Activated T-cell treated with anti-CD3 and anti-CD28 coated beads, Interleukin-2, amount 50 U/mL, for 1 hour (primary cell): ENCODE measurements at places on chromosomes 1 and 21.
A peak's percentile ranks its signal among the peaks of the same experiment; 100 is the strongest.

- peak; percentile 98 for DNase-seq
Measured at GRCh38 chr21:37072988-37073416, at the start of the genes PIGP and TTC3. TSS of gene PIGP (minus strand) at chr21:37073071. CDS start at chr21:37072515, 556 bp downstream. TSS of gene TTC3 (plus strand) at chr21:37073254. CDS start at chr21:37087258, 14,004 bp downstream.

- no peak for DNase-seq
Measured at GRCh38 chr1:7691576-7691975, 79.5 kb upstream of the VAMP3 start.

DNA sequence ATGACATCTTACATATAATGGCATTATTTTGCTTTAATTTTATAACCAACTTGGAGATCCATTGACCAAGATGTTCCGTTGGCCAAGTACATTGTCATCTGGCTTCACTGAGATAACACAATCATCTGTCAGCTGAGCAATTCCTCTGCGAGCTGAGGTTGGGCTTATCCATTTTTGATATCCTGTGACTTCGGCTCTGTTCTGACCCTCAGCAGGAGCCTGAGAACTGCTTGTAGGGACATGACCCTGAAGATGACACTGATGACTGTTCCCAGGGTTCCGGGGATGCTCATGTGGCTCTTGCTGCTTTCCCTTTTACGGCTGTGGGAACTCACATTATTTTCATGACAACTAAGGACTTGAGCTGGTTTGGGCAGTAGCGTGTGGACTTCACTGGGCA is 51.2 kb downstream of the TLR5 start:
- DNase-seq: no peak

GRCh38 chr1:172477216-172477615 is 33.3 kb upstream of the PIGC start:
- DNase-seq: no peak

DNA sequence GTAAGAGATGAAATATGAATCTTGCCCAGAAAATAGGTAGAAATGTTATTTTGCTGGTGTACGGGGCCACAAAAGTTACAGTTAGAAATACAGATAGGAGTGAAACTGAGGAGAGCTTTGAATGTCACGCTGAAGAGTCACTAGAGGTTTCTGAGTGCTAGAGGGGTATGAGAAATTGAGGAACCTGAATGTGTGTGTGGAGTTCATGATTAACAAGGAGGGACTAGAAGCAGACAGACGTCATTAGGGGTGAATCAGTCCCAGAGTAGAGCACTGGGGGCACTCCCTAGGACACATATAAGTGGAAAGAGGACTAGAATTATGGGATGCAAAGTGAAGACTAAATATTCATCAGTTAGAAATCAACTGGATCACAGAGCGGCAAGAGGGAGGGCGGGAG is 188.9 kb upstream of the MAP1LC3C start:
- DNase-seq: no peak

- DNase-seq: no peak
Measured at GRCh38 chr1:213623862-213624261, 363.9 kb upstream of the PROX1 start.

DNA sequence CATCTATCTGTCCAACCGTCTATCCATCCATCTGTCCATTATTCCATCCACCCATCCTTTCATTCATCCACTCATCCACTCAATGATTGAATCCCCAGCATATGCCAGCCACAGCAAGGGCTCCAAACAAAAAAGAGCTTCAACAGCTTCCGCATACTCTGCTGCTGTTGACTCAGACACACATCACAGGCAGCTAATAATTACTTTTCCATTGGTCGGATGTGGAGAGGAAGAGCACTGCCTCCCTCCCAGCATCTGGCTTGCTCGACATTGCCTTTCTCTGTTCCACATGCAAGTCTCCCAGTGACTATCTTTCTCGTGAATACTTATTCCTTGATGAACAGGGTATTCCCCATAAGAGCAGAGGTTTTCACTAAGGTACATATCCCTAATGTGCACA is 176.5 kb downstream of the HIVEP3 start:
- DNase-seq: no peak

DNA sequence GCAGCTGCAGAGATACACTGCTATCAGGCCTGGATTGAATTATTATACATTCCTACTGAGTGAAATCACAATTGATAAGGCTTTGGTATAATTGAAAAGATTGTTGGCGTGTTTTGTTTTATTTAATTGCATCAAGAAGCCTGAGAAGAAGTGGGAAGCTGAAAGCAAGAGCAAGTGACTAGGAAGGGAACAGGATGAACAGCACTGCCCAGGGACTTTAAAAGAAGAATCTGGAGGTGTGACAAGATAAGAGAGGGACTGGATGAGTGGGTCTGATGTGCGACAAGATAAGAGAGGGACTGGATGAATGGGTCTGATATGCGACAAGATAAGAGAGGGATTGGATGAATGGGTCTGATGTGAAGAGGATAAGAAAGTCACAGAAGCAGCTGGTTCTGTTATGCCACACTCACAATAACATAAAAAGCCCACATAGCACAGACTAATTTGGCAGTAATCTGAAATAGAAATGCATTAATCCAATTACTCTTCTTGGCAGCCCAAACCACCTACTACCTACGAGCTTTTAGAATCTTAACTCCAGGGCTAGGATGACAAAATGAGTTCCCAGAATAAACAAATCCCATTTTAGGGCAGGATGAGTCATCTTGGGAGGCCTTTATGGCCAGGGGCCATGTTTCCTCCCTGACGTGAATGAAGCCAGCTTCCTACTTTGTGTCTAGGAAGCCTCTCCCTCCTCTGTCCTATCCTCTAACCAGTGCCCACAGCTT is 129.7 kb downstream of the DUSP10 start:
- no peak for DNase-seq

- DNase-seq: no peak
Measured at GRCh38 chr1:40825435-40825788, 36.8 kb downstream of the CITED4 start.

- DNase-seq: no peak
Measured at GRCh38 chr1:186283374-186283773, 91.7 kb downstream of the TPR start.

DNA sequence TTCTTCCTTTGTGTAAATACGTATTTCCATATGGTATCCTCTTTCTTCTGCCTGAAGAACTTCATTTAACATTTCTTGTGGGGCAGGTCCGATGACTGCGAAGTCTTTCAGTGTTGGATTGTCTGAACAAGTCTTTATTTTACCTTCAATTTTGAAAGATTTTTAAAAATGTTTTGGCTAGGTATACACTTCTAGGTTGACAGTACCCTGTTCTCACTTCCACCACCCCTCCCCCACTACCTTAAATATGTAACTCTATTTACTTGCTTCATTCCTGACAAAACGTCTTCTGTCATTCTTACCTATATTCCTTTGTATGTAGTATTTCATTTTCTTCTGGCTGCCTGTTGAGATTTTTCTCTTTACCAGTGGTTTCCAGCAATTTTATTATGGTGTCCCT is 85.7 kb upstream of the ARTN start:
- no peak for DNase-seq

GRCh38 chr21:46153247-46154154 is 1.9 kb downstream of the FTCD start:
- DNase-seq: peak; percentile 12

DNA sequence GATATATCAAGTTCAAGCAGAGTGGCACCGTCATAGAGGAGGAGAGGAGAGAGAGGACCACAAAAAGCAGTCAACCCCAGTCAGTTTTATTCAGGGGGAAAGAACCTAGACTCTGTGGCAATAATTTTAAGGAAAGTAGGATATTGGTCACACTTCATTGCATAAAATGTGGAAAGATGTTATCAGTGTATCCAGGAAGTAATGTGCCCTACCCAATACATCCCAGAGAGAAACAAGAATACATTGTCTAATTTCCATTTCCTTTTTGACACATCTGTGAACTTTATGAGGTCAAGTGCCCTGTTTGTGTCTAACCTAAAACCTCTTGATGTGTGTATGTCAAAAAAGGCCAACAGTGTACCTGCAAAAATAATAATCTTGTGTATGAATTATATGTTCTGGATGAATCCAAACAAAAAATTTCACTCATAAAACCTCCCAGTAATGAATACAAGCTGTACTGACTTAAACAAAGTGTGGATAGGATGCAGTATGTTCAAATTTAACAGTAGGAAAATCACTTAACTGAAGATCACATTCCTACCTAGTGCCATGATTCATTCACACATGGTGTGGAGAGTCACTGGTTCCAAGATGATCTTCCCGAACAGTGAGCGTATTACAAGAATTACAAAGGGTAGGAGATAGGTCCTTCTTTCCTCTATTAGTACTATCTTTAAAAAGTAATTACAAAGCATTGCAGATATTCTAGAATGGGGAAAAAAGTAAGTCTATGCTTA is 712.1 kb upstream of the CXADR start:
- no peak for DNase-seq

DNA sequence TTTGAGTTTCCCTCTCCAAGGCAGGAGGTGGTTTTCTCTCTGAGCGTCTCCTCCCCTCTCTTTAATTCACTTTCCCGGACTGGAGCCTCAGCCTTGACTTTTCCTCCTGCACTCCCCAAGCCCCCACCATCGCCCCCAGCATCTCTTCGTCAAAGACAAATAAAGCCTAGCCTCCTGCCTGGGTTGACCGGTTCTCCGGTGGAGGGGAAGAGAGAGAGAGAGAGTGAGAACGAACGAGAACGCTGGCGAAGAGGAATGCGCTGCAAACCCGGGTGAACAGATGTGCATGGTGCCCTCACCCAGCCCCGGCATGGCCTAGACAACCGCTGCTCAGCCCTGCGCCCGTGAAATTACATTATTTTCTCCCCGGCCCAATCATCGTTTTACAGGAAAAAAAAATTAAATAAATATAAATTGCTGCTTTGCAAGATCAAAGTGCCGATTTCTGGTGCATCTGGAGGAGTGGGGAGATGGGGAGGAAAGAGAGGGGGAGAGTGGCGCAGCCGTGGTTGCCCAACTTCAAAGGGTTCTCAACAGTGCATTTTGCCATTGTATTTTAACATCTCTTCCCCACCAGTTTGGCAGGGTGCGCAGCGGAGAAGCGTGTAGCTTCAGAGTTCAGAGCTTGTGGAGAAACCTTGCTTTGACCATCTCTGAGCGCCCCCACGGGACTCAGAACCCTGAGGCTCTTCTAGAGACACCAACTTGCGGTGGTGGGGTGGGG is 11.4 kb upstream of the TBX15 start:
- DNase-seq: no peak

GRCh38 chr1:225987491-225988316 is 11.4 kb downstream of the SDE2 start:
- DNase-seq: no peak

DNA sequence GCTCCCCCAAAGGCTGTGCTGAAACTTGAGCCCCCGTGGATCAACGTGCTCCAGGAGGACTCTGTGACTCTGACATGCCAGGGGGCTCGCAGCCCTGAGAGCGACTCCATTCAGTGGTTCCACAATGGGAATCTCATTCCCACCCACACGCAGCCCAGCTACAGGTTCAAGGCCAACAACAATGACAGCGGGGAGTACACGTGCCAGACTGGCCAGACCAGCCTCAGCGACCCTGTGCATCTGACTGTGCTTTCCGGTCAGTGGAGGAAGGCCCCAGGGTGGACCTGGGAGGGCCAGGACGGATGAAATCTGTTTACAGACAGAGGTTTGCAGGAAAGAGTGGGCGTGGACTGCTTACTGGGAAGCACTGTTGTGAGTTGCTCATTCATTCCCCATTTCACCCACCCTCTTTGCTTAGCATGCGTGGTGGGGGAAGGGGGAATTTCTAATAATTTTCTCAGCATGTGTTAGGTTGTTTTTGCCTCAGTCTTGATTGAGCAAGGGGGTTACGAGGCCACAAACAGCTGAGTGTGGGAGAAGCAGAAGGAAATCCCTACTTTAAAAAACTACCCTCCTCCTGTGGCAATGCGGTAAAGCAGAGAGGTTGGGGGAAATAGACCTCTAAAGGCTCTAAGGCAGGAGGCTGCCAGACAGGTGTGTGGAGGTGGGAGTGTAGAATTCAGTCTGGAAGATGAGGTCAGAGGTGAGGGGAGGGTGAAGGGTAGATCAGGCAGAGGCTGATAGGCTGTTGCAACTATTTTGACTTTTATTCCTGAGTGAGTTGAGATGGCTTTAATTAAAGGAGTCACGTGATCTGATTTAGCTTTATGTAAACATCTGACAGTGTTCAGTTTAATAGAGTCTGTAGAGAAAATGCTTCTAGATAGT is 1.3 kb downstream of the FCGR2A start:
- no peak for DNase-seq

DNA sequence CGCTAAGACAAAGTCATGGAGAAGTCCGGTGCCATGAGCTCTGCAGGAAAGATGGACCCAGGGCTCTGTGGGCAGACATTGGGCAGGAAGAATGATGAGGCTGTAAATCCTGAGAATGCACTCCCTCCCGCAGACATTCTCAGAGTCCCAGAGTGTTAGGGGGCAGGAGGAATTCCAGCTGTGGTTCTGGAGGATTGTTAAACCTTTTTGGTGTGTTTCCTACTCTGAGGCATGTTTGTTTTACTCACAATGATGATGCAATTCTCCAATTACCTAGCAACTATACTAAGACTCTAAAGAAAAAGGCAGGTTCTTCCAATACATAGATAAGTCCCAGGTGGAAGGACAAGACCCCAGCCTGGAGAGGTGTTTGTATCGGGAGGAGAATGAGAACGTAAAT is 2.8 kb upstream of the CAPN9 start:
- no peak for DNase-seq

- DNase-seq: no peak
Measured at GRCh38 chr1:40954626-40955025, 24.9 kb upstream of the CTPS1 start.

GRCh38 chr1:65105596-65105995 is 42.4 kb upstream of the AK4 start:
- DNase-seq: no peak

DNA sequence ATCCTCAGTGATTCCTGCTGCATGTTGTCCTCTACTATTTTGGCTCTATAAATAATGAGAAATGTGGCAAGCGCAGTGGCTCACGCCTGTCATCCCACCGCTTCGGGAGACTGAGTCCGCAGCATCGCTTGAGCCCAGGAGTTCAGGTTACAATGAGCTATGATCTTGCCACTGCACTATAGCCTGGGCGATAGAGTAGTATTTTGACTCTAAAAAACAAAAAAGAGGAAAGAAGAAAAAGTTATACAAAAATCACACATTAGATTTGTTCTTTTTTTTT is 756 bp upstream of the SLC25A44 start:
- no peak for DNase-seq

GRCh38 chr21:38806942-38807284 is 1.2 kb downstream of the ETS2 start:
- DNase-seq: no peak

- no peak for DNase-seq
Measured at GRCh38 chr1:247297263-247298123, 34.2 kb downstream of the ZNF496 start.

- DNase-seq: no peak
Measured at GRCh38 chr1:64934115-64934877, 32.1 kb downstream of the JAK1 start.
